ENCODE measurements at places on chromosomes 5 and 9.

DNA sequence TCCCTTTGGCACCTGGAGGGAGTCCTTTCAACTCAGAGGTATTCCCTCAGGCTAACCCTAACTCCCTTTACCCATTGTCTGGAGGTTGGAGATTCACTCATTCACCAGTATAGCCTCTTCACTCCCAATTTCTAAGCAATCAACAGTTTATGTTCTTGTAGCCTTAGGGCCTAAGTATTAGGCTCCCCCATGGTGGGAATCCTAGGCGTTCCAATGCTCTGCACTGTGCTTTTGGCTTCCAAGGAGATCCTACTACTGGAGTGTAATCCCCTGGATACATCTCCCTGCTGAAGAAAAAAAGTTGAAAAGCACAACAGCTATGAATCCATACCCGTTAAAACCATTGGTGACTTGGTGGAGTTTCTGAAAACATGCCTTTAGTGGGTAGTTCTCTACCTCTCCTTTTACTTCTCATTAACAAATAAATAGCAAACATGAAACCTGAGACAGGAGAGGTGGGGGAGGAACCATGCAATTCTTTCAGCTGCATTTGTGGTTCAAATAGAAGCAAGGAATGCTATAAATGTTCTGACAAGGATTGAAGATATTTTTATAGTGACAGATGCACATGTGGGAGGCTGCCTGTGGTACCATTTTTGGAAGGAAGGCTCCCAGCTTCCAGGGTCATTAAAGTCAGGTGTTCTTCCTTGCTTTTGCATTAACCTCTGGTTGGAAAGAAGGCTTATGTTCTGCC is 397.1 kb downstream of the DMAC1 start:
- DNase-seq = no peak

DNA sequence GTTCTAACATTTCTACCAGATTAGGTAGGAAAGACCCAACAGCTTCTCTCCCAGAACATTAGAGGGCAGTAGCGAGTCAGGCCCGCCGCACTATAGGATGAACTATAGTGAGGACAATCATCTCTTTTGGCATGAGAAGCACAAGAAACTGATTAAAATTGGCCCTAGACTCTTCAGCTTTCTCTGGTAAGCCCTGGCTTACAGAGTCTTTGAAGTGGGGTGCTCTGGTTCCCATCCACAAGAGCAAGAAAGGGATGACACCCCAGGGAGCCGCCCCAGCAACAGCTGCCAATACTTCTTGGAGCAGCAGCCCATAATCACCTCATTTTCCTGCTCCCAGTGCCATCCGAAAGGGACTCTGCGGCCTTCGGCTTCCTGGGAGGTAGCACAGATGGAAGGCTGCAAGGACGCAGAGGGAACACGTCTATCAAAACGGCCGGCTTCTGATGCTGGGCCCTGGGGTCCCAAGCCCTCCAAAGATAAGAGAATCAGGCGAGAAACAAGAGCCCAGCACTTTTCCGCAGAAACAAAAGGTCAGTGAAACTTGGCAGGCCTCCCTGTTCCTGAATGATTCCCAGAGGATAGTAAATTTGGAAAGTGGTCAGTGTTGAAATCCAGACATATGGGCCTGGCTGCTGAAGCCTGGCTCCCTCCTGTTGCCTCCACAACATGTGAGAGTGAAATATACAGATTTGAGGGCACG is 69.3 kb downstream of the HSD17B3 start:
- peak; percentile 46 for DNase-seq

DNA sequence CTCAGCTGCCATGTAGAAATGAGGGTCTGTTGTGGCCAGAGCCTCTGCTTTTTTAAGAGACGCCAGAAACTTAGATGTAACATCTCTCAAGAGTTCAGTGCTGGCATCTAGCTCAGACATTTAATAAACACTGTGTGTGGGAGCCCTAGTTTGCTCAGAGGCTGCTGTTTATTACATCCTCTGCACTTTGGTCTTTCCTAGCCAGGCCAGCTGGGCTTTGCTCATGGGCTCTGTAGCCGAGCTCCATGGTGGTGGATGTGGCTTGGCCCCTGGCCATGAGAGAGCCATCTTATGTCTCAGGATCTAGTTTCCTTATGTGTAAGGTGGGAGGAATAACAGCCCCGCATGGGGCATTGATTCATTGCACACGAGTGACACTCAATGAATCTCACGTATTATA is 30.0 kb downstream of the ARHGEF37 start:
- no peak for DNase-seq

GRCh38 chr9:34887841-34888240 is 70.2 kb upstream of the PHF24 start:
- DNase-seq = no peak

- no peak for DNase-seq
Observed at GRCh38 chr5:96871686-96872085, 4.6 kb upstream of the ERAP2 start.

- no peak for DNase-seq
Observed at GRCh38 chr9:90299968-90300367, 342.7 kb downstream of the DIRAS2 start.

DNA sequence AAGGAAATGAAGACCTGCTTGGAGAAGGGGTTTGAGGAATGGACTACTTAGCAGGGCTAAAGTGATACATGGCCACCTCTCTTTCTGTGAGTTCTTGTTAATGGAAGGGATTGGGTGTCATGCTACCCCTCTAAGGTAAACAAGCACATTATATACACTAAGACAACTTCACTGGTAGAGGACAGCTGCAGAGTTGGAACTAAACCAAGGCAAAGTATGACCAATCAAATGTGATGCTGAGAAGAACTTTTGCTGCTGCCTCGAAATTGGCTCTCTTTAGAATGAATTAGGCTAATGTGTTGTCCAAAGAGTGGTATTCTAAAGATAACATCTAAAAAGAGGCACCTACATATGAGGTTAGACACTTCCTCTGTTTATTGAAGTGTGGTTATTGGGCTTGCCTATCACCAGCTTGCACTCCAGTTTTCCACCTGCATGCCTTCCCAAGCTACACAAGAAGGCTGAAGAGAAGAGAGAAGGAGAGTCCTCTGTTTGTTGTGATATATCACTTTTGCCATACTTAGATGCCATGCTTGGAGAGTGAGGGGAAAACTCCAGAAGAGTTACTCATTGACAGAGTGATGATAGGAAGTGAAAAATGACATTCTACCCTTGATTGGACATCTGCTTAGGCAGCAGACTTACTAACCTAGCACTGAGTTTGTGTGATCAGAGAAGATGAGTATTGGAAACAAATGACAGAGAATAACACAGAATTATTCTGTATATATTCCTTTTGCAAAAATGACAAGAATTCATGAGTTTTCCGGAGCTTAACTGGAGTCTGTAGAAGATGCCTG is 536.1 kb downstream of the ZNF608 start:
- DNase-seq = no peak

- DNase-seq = no peak
Observed at GRCh38 chr5:91110686-91111085, 272.4 kb downstream of the ARRDC3 start.

DNA sequence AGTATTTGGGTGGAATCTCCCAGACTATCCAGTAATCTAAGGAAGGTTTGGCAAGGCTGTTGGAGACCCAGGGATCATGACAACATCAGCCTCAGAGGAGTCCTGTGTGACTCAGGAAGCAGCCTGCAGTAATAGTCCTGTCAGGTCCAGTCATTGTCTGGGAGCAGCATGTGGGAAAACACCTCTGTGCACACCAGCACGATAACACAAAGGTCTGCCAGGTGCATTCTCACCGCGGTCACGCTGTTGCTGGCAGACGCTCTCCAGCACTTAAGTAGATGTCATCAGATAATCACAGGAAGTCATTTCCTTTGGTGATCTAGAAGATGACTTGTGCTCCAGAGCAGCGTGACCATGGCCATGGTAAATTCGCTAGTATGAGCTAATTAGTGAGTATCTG is 99.2 kb upstream of the IQGAP2 start:
- DNase-seq = no peak

- DNase-seq = peak; percentile 42
Observed at GRCh38 chr5:138035605-138036537, 3.0 kb upstream of the FAM13B start.

DNA sequence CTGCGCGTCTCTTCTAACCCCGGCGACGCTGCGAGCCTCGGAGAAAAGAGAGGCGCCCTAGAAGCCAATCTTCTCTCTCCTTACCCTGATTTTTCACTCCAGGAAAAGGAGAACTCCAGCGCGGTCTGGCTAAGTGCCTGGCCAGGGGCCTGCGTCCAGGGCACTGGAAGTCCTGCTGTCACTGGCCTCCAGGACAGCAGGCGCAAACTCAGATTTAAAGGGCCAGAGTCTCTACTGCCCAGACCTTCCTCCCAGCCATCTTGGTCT is 553 bp upstream of the FOXB2 start:
- no peak for DNase-seq

DNA sequence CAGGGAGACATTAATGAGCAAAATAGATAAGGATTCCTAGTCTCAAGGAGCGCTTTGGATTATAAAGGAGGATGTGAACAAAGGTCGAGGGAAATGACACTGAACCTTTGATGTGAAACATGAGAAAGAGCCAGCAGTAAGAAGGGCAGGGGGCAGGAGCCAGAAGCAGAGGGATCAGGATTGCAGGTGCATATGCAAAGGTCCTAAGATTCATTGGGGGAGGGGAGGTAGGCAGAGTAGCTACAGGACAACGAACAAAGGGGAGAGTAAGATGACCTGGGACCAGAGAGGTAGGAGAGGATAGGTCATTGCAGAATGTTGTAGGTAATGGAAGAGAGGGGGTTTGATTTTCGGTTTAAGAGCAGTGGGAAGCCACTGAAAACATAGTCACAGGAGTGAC is 129.2 kb upstream of the TRPM3 start:
- no peak for DNase-seq

GRCh38 chr5:161369022-161369421 is 177.5 kb downstream of the GABRB2 start:
- no peak for DNase-seq

DNA sequence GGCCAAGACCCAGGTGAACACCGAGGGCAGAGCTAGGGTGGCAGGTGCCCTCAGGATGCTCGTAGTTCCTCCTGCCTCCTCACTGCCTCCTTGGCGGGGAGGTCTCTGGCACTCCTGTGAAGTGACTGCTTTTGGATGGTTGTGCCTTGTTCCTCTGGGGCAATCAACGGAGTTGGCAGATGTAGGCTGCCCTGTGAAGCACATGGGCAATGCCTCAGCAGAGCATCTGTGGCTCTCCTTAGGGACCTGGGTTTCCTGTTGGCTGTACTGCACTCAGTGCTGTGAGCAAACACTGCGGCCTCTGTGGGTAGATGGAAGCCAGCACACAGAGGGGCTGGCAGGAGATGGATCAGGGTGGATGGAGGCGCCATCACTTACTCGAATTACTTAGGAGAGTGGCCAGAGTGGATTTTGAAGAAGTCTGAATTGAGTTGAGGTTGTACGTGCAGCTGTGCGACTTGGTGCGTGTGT is 71.4 kb upstream of the COL5A1 start:
- no peak for DNase-seq

- no peak for DNase-seq
Observed at GRCh38 chr9:92607088-92607487, 62.8 kb downstream of the IPPK start.

DNA sequence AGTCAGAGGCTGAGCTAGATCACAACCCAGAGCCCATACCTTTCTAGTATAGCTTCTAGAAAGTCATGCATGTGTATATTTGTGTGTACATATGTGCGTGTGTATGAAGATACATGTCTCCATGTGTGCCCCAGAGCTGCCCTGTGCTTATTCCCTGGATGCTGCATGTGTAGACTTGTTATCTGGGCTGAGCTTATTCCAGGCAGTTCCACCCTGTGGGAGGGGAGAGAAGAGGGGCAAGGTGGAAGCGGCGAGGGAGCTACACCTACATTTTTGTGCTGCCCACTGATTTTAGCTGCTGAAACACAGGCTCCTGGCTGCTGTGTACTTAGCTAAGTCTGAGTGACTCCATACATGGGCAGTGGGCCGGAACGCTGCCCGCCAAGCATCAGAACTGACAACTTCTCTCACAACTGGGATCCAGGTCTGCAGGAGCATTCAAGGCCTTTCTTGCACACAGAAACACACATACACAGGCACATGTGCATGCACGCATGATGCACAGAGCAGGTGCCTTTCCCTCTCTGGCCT is 38.0 kb upstream of the XPA start:
- DNase-seq = no peak

DNA sequence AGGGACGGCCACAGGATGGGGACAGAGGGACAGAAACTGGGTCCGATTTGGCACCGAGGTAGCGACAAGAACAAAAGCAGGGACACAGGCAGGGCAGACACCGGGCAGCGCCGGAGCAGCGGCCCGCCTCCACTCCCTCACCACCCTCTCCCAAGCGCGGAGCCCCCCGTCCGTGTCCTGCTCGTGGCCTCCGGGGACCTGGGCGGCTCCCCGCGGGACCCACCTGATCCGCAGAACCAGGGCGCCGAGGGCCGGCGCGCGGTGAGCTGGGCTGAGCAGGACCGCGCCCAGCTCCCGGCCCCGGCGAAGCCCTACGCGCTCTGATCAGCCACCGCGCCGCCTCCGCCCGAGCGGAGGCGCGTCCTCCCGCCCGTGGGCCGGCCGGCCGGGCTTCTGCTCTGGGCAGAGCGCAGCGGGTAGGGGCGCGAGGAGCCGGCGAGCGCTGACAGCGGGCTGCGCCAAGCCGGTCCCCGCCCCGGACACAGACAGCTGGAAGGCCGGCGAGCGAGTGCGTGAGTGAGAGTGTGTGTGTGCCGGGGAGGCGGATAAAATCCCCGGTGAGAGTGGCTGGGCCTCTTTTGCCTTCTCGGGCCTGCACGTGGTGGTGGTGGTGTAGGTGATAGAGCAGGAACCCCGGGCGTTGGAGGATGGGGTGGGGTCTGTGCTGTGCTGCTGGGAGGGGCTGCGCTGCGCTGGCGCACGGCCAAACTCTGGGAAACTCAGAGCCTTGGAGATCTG is at the start of gene GGTA1:
Gene GGTA1 (minus strand): TSS at position 418 of the 738 bp plus-strand sequence. CDS start 31,922 bp downstream, outside the sequence.
- no peak for DNase-seq

DNA sequence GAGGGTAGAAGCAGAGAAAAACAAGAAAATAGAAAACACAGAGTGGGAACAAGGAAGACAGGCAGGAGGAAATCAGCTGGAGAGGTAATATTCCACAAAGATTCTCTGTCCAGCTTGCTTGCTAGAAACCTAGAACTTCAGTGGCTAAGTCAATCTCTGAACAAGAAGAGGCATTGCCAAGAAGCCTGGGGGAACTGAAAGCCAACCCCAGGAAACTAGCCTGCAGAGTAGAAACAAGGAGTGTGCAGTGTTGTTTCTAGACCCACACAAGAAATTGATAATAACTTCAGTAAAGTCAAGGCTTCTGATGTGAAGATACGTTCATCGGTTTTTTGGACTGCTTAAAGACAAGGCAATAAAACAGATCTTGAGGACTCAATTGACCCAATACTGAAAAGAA is 234.5 kb upstream of the MAP3K1 start:
- no peak for DNase-seq

DNA sequence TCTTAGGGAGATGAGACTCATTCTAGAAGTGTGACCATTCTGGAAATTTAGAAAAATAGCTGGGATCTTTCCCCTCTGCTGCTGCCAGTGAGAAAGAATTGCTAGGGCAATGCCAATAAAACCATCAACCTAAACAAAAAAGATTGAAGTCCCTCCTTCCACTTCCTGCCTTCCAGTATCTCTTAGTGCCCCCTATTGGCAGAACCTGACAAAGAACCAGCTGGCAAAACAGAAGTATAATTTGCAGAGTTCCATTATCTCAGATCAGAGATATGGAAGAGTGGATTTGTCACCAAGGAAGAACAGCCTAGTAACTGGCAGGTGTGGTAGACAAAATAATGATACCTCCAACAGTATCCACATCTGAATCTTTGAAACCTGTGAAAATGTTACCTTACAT is 13.8 kb upstream of the PLCXD3 start:
- DNase-seq = no peak

All from CD4-positive, alpha-beta T cell (primary cell).